ENCODE measurements at places on chromosomes 2 and 18. TPM values are rescaled to one million over a fixed set of nuclear protein-coding genes. Genes with fewer than 3 reads are reported as not detected.

GRCh38 chr2:181683518-181684453, 3.5 kb upstream of the NEUROD1 start:
- DNase-seq, result peak; percentile 5

GRCh38 chr2:83196225-83196624, 1262.9 kb downstream of the SUCLG1 start:
- DNase-seq, result peak; percentile 80

GRCh38 chr2:105738658-105739241, 6.0 kb upstream of the NCK2 start:
- DNase-seq, result no peak

DNA sequence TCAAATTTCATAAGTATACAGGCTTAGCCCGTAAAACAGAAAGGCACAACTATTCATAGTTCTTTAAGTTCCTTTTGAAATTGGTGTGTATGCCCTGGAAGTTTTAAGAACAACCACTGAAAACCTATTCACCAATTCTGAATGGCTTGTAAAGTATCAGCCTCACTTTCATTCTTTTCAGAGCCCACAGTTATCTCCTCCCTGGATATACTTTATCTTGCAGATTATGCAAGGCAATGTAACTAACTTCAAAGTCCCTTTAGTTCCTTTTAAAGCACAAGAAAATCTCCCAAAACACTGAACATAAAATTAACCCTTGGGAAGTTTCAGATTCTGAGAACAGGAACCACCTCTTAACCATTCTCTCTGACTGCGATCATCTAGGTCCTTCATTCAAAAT, 1.1 kb downstream of the STRN start:
- DNase-seq, result no peak

DNA sequence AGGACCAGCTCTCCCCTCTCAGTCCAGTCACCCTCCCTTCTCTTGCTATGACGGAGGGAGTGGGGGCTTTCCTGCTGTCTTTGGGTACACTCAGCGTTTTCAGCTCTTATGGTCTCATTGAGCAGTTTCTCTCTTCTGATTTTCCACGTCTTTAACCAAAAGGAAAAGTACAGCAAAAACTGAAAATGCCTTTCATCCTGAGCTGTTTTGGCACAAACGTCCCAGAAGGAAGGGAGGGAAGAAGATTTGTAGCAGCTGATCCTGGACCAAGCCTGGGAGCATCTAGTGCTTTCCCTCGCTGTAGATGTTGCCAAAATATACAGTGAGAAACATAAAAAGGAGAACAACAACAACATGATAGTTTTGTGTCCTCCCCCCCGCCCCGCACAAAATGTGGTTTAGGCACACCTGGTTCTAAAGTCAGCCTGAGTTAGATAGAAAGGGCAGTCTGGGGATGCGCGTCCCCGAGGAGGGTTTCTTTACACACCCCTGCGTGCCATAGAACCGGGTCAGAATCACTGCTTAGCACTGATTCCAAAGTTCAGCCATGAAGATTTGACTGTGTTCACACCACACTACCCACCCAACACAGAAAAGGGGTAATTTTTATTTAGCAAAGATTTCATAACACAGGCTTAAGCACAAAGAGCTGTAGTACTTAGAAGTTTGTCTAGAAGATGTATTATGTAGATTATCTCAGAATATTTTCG, 53.4 kb downstream of the SLC40A1 start:
- DNase-seq, result no peak

Gene PFN4
- total RNA-seq, result not detected

Gene EVX2
- 0.11 TPM for total RNA-seq

- DNase-seq, result peak; percentile 44
Measured at GRCh38 chr18:58361212-58361611, 267.7 kb downstream of the ALPK2 start.

Gene SERPINB4
- total RNA-seq, result not detected

- no peak for DNase-seq
Measured at GRCh38 chr2:211837206-211837605, 701.4 kb downstream of the ERBB4 start.

GRCh38 chr2:23668756-23669304, 258.1 kb downstream of the ATAD2B start:
- no peak for DNase-seq

Gene FSHR
- 0.95 TPM for total RNA-seq

Gene MYCN
- total RNA-seq, result 48.1 TPM

- DNase-seq, result peak; percentile 31
Measured at GRCh38 chr18:51363384-51363783, 165.9 kb upstream of the MEX3C start.

Gene UPP2
- not detected for total RNA-seq

GRCh38 chr18:58051765-58052460, 7.9 kb downstream of the NEDD4L start:
- peak; percentile 53 for DNase-seq

GRCh38 chr2:70986499-70987189, 8.0 kb downstream of the TEX261 start:
- DNase-seq, result no peak

DNA sequence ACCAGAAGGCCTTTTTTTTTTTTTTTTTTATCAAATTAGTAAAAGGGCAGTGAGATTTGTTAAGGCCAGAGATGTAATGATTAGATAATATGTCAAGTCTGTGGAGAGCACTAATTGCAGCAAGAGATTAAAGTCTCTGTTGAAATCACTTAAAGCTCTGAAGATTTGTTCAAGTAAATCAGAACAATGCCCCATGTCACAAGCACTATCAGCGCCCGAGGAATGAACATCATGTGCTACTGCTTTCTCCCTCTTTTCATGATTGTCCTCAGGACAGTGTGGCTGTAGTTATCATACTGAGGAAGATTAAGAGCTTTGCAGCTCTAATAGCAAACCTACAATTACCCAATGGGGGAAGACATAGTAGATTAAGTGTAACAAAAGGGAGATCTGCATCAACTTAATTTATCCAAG, 71.1 kb downstream of the TDRD15 start:
- no peak for DNase-seq

- no peak for DNase-seq
Measured at GRCh38 chr2:41728788-41729338, 319.0 kb upstream of the PKDCC start.

Gene CTNNA2
- total RNA-seq, result 15.5 TPM

- DNase-seq, result no peak
Measured at GRCh38 chr18:50286391-50287027, 983 bp downstream of the CXXC1 start.

Gene ANKRD62
- not detected for total RNA-seq

DNA sequence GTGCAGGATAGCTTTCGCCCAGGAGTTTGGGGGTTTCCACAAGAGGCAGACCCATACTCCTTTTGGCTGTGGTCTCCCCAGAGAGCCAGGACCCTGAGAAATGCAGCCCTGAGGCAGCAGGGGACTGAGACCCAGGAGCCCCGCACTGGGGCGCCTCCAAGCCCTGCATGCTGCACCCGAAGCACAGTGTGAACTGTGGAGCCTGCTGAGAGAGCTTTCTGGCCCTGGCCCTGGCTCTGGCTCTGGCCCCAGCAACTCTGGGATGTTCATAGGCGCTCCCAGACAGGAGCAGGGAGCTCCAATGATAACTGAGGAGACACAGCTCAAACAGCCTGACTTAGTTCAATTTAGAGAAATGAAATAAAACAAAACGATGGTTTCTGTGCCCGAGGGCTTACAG, 96.4 kb upstream of the TEX51 start:
- DNase-seq, result no peak

Gene OSBPL6
- 1.6 TPM for total RNA-seq

GRCh38 chr2:151833984-151834383, 5.8 kb upstream of the ARL5A start:
- DNase-seq, result no peak

DNA sequence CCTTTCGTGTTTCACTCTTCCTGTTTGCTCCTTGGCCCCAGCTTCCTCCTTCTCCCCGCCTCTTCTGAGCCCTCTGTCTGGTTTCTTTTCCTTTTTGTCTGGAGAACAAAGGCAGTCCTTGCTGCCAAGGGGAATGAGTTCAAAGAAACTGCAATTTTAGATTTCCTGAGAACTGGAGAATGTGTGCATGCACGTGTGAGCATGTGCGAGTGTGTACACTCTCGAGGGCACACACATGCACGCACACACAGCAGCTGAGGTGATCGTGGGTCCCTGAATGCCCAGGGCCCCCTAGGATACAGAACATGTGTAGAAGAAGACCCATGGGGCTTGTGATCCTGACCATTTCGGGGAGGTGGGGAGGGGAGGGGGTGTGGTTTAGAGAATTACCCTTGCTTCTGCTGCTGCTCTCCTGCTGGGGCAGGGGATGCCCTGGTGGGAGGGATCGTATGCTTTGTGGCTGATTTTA, 151.8 kb downstream of the DYSF start:
- DNase-seq, result no peak

- DNase-seq, result peak; percentile 55
Measured at GRCh38 chr2:42567806-42568400, 529 bp upstream of the MTA3 start.

GRCh38 chr2:47041063-47041462, 114.0 kb downstream of the STPG4 start:
- DNase-seq, result peak; percentile 42

Gene MCFD2
- total RNA-seq, result 123 TPM

DNA sequence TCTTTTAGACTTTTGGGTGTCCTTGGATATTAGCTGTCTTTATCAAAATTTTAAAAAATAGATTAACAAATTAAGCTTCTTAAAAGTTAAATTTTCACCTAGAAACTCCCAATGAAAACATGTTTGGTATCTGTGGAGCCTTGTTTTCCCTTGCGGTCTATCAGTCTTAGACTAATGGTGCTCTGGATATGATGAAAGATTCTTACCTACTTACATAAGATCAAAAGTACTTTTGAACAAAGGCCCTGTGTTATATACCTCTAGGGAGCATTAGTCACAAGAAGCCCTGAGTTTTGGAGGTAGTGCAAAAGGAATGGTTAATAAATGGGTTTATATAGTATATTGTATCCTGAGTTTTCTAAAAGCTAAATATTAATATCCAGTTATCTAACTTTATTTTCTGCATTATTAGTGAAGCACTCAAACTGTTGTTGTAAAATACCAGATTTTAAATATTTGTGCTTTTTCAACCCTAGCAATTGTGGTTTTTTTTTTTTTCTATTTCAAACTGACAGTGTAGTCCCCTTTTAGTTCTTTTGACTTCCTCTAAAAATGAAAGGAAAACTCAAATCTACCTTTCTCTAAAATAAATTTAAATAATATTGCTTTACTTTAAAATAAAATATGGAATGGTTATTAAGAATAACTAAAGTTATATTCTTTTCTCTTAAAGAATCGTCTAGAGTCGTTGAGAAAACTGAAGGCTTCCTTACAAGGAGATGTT, 18.1 kb downstream of the NDC80 start:
- DNase-seq, result peak; percentile 57

Gene ADNP2
- 35.8 TPM for total RNA-seq

Gene ANKRD39
- total RNA-seq, result 27.8 TPM

Gene TNFRSF11A
- 0.56 TPM for total RNA-seq

GRCh38 chr2:194104687-194105086, 1552.3 kb upstream of the SLC39A10 start:
- DNase-seq, result peak; percentile 5

DNA sequence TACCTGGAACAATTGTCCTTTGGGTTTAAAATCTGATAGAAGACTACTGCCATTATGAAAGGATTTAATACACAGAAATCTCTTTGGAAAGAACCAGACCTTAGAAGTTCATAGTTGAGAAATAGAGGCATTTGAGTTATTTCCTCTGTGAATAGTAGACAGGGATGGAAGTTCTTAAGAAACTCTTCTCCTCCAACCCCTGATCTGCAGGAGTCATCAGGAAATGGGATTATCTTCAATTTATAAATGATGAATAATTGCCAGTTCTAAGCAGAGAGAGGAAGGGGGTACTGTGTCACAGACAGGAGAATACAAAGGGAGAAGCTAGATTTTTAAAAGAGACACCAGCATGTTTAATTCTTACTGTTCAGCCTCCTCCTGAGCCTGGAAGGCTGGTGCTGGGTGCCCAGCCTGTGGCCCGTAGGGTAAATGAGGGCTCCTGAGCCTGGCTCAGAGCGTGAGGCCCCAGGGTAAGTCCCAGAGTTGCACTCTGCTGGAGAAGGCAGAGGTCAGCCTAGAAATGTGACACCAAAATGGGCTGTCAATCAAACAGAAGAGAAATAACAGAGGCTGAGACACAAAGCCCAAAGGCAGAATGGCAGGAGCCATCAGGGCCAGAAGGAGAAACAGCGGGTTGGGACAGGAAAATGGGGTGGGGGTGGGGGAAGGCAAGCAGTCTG, 58.2 kb upstream of the PKDCC start:
- peak; percentile 42 for DNase-seq

Gene TRMT61B
- total RNA-seq, result 9.3 TPM

- DNase-seq, result no peak
Measured at GRCh38 chr2:180203972-180204371, 196.9 kb upstream of the CWC22 start.

Gene FBXO36
- 5.7 TPM for total RNA-seq

GRCh38 chr2:79573895-79574674, 61.2 kb downstream of the CTNNA2 start:
- no peak for DNase-seq

GRCh38 chr18:55219059-55219458, 259.8 kb upstream of the CCDC68 start:
- no peak for DNase-seq

Gene PDCD1
- not detected for total RNA-seq

DNA sequence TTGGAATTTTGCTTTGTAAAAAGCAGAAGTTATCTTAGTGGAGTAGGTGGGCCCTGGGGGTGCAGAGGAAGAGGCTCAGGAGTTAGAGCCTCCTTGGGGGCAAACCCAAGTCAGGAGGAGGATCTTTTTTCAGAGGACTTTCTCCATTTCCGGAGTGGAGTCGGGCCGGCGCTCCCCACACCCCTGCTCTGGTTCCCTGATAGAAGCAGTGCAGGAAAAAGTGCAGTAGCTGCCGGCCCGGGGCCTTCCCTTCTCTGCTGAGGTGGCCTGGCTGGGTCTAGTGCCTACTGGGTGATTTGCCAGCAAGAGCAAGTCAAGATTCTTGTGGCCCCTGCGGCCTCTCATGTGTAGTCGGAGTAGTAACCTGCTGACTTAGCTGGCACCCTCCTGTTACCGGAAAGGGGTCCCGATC, 124.2 kb upstream of the HS6ST1 start:
- DNase-seq, result peak; percentile 48

All from cardiac muscle cell (in vitro differentiated cells and primary cell).